ENCODE measurements at places on chromosomes 4 and X.

DNA sequence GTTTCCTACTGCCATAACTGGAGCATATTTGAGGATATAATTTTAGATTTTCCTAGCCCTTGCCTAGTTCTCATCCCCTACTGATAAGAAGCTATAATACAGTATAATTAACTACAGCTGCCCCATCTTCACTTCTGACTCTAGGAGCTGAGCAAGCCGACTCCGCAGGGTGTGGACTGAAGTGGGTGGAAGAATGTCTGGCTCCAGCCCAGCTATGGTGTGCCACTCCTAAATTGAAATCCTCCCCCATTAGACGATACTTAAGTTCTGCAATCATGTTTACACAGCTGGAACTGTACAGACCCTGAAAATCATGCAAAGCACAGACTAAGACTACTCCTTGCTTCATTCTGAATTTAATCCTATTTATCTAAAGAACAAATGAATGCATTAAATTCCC lies 93.1 kb downstream of the PCDH19 start:
- no peak for DNase-seq

DNA sequence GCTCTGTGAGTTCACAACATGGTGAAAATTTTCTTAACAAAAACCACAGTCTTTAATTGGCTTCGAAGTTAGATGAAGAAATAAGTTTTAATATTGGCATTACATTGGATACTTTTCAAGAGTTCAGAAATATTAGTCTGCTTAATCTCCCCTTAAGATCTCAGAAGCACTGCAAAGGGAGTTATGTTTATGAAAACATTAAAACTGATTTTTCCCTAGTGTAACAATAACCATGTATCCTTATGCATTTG lies 1.5 kb downstream of the SETD7 start:
- DNase-seq, result no peak

DNA sequence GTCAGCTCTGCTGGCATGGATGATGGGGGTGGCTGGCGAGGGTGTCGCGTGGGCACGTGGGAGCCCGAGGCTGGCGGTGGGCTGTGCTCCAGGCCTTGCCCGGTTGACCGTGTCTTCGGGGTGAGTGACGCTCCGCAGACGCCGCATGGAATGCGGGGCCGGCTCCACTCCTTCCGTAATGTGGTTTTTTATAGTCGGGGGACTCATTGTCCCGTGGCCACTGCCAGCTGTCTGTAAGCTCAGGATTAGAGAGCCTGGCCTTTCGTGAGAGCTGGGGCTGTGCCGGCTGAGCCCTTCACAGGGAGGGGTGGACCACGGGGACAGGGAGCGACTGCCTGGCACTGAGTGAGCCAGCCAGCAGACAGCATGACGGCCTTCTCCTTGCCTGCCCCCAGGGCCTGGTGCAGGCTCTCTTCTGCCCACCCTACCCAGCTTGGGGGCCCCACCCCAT lies 20.4 kb downstream of the DOK7 start:
- DNase-seq, result no peak

- no peak for DNase-seq
These were observed 113.6 kb upstream of the TEX13C start for GRCh38 chrX:125205918-125206665.

DNA sequence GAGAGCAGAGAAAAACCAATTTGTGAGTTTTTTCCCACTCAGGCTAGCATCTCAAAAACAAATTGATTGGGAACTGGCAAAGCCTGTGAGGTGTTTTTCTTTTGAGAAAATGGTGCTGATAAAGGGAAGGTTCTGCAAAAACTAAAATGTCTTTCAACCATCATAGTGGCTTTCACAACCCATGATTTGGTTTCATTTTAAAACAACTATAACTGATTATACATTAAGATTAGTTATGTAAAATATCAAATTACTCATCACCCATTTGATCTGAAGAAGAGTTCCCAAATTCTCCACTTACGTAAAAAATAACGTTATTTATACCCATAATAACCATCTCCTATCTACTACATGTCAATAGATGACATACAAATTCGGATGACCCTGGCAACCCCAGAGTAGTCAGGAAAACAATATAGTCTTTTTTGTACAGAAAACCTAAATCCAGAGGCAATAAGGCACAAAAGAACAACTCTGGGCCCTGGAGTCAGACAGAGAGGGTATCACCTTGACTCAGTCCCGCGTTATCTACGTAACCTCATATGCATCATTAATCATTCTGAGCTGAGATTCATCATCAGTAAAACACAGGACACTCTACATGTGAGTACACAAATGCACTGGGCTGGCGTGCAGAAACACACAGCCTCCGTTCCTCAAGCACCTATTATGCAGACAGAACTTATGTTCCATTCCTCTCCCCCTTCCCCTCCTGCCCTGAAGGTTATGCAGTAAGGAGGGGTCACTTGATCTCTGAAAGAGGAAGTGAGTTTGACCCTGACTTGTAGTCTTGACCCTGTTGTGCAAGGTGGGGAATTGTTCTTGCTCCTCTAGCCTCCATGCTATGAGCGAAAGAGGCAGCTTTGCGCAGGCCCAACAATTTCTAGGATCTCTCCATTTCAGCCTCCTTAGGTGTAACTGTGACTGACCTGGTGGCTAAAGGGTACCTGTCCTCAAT lies 82.2 kb downstream of the SLC9A7 start:
- no peak for DNase-seq

GRCh38 chr4:165992283-165992682 lies 119.2 kb downstream of the TLL1 start:
- DNase-seq, result no peak

- no peak for DNase-seq
These were observed 40.1 kb downstream of the BTC start for GRCh38 chr4:74754218-74754617.

DNA sequence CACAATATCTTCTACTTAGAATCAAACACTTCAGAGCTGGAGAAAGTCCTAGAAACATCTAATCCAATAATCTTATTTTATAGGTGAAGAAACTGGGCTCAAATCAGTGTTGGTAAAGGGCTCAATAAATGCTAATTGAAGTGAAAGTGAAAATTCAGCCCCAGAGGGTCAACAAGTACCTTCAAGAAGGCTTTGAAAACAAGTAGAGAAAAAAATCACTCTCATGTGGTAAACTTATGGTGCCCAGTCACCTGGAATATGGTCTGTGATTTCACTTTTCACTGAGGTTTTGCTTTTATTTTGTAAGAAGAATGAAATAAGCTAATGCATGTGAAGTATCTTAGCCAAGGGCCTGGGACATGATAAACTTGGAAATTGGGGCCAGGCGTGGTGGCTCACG lies 29.1 kb upstream of the EIF4E start:
- DNase-seq, result no peak

- DNase-seq, result no peak
These were observed 241.4 kb upstream of the ANXA3 start for GRCh38 chr4:78310007-78310739.

- no peak for DNase-seq
These were observed 26.2 kb downstream of the MTM1 start for GRCh38 chrX:150594584-150594983.

DNA sequence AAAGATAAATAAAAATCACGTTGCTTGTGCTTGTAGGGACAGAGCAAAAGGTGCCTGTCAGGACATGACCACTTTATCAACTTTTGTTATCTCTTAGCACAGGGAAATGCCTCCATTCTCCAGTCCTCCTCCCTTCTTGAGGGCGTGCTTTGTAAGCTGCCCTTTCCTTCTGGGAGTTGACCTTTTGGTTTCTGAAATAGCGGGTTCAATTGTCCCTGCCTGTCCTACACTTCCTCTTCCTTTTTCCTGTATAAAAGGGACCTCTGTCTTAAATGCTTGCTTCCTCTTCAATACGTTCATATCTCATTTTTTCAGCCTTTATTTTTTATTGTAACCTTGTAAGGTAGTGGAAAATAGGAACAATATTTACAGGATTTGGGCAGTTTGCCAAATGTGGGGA lies 153.5 kb downstream of the SH3BGRL start:
- DNase-seq, result no peak

- DNase-seq, result no peak
These were observed 6.0 kb upstream of the EFNB1 start for GRCh38 chrX:68822641-68823410.

- DNase-seq, result no peak
These were observed 29.9 kb upstream of the SOD3 start for GRCh38 chr4:24765376-24765988.

GRCh38 chr4:182048871-182049270 lies 194.3 kb upstream of the TENM3 start:
- DNase-seq, result no peak

- no peak for DNase-seq
These were observed 116.1 kb upstream of the PLAC1 start for GRCh38 chrX:134774190-134775048.

GRCh38 chr4:1590244-1590643 lies 93.9 kb downstream of the FAM53A start:
- no peak for DNase-seq

GRCh38 chr4:17812125-17812524 lies 1.3 kb downstream of the NCAPG start:
- no peak for DNase-seq

DNA sequence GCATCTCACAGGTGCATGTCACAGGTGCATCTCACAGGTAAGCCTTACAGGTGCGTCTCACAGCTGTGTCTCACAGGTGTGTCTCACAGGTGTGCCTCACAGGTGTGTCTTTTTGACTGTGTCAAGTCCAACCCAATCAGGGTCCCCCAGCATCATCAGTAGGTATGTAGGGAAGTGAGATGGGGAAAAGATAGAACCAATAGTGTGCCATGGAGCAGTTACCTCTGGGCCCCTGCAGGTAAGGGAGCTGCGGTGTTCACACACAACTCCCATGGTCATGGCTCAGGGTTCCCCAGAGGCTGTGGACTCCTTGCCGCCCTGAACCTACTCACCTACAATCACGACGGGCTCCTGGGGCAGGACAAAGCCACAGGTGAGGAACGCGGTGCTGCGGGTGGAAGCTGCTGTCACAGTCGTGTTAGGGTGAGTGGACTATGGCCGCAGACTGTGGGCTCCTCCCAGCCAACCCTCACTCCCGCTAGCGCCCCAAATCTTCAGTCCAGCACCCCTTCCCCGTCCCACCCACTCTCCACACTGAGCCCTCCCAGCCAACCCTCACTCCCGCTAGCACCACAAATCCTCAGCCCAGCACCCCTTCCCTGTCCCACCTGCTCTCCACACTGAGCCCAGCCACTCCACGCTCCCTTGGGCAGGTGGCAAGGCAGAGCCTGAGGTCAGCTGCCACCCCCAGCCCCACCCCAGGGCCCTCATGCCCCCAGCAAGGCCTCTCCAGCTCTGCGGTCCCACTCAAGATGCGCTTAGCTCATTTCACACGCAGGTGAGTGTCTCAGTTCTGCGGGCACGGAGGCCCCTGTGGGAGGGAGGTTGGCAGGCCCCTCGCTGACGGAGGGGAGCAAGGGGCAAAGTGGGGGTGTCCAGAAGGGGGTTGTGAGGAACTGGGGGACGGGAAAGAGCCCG lies 2.1 kb upstream of the PDE6B start:
- DNase-seq, result no peak

DNA sequence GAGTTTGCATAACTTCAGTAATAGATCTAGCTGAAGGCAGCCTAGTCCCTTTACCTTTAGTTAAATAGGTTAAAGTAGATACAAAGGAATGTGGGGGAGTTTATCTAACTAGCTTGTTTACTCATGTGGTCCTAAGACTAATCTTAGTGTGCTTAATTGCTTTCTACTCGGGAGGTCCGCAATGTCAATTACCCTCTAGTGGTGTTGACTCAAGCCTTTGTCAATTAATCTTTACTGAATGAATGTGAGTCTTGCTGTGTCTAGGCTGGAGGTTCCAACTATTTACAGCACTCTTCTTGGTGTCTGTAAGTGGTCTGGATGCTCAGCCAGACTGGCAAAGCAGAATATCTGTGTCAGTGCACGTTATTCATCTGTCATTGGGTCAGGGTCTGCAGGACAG lies 17.9 kb upstream of the YTHDC1 start:
- no peak for DNase-seq

- no peak for DNase-seq
These were observed 59.2 kb downstream of the DDX60L start for GRCh38 chr4:168421055-168421454.

DNA sequence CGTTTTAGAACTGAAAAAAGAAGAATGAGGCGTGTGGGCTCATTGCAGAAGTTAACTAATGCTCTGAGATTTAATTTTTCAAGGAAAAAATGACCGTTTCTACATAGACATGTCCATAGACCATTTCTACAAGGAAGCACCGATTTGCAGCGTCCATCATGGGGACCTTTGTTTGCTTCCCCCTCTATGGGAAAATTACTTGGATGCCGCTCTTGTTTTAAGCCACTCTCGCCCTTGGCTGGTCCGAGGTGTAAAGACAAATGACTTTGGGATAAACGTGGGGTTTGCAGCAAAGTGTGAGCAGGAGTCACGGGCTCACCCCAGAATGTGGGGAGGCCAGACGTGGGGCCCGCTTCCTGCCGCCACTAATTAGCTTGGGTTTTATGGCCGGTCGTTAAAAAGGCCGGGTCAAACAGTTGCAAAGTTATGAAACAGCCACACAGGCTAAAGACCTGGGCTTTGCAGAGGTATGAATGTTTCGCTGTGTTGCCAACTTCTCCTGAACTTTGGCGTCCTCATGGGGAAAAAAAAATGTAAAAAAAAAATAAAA lies 235.9 kb downstream of the SHOX start:
- DNase-seq, result no peak

DNA sequence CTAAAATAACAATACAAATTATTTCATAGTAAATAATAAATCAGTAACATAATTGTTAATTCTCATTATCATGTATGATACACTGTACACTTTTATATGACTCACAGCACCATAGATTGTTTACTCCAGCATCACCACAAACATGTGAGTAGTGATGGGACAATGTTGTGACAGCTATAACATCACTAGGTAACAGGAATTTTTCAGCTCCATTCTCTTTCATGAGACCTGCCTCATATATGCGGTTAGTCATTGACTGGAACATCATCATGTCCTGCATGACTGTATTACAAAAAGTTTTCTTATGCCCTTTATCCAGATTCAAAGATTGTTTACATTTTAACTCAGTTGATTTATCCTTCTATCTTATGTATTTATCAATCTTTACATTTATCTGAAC lies 1530.0 kb downstream of the PCDH18 start:
- DNase-seq, result no peak

DNA sequence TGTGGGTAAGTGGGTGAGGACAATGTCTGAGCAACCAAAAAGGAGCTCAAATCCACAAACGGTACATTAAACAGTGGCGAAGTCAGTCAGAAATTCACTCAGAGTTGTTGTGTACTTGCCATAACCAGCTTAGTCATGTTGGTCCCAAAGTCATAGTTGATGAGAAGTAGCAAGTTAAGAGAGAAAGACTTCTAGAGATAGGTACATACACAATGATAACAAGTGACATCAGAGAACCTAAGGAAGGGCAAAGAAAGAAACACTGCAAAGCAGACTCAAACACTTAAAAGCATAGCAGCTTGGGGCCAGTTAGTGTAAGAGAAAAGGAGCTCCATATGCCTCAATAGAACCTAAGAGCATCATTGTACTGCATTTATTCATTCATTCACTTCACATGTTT lies 30.2 kb downstream of the DYNLT3 start:
- DNase-seq, result no peak

DNA sequence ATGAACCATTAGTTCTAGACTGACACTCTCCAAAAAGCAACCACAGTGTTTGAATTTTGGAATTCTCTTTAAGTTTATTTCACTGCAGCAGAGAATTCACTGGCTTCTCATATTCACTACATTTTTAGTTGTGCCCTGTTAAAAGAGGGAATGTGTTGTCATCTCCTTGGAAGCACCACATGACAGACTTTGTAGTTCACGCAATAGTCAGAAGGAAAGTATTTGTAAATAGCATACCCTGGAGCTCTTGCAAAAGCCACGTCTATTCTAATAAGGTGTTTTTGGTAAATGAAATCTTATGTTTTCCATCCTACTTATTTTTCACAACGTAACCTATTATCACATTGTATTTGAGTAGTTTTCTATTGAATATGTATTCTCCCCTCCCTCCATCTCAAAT lies 25.8 kb downstream of the DOCK11 start:
- DNase-seq, result no peak
